ENCODE measurements at places on chromosomes 6 and 20. TPM values are rescaled to one million over a fixed set of nuclear protein-coding genes. Genes with fewer than 3 reads are reported as not detected.

GRCh38 chr6:154510144-154510905, at the start of gene CNKSR3:
TSS of gene CNKSR3 (minus strand) at chr6:154510685. CDS start at chr6:154510114, 571 bp downstream.
- H3K4me1 ChIP-seq: peaks cover 56% of the 10 kb centered on the region
- H3K36me3 ChIP-seq: no peaks in the 10 kb centered on the region
- H3K4me3 ChIP-seq: peak within 1 kb of the TSS; percentile 88
- DNase-seq: peak; percentile 95
- H3K27ac ChIP-seq: peak within 1 kb of the TSS; percentile 96
- no peaks in the 10 kb centered on the region for H3K27me3 ChIP-seq

Gene OR12D1
- not detected for total RNA-seq

- no peak overlapping the region for H3K4me3 ChIP-seq
- no peaks in the 10 kb centered on the region for H3K36me3 ChIP-seq
- no peak overlapping the region for H3K27ac ChIP-seq
- H3K27me3 ChIP-seq: no peaks in the 10 kb centered on the region
- no peak for DNase-seq
These were observed 211.8 kb downstream of the PLCB4 start for GRCh38 chr20:9280666-9281065.

Gene MRPS18A
- total RNA-seq: 16.9 TPM

GRCh38 chr6:66662721-66663507, 955.9 kb upstream of the EYS start:
- no peak overlapping the region for H3K27ac ChIP-seq
- no peak for DNase-seq

DNA sequence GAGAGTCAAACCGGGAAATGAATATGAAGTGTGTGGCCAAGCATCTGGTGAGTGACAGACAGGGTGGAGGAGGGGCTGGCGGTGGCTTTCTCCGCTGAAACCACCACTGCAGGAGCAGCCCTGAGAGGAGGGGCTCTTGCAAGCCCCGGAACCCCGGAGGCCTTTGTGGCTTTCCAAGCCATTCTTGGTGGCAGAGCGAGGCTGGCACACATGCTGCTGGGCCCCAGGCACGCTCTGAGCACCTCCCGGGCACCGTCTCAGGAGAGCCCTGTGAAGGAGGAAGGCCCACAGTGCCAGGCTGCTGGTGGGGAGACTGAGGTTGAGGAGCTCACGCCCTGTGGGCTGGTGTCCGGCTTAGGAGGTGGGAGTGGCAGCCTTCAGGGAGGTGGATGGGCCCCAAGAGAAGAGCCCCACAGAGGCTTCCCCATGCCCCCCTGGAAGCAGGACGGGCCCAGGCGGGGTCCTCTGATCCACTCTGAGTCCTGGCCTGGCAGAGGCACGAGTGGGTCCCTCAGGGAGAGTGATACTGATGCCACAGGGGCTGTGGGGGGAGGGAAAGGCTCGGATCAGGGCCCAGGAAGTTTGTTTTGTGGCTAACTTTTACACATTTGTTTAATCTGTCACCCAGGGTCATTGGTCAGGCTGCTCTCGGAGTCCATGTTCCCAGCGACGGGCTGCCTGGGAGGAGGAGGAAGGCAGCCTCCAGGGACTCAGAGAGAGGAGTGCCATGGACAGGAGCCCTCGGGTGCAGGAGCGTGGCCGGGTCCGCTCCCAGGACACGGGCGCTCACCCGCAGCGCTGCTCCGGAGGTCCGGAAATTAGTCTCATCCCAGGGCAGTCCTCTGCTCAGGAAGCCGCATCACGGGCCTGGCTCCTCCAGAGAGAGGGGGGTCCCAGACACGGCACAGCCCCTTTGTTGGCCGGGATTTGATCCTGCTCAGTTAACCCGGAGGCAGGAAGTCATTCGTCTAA, 170.7 kb downstream of the ERMARD start:
- no peaks in the 10 kb centered on the region for H3K36me3 ChIP-seq
- no peaks in the 10 kb centered on the region for H3K27me3 ChIP-seq
- H3K4me1 ChIP-seq: peaks cover 11% of the 10 kb centered on the region
- DNase-seq: no peak
- no peak overlapping the region for H3K27ac ChIP-seq

GRCh38 chr20:25283221-25283951, 35.5 kb downstream of the PYGB start:
- no peak overlapping the region for H3K27ac ChIP-seq
- peaks cover 8% of the 10 kb centered on the region for H3K4me1 ChIP-seq
- H3K4me3 ChIP-seq: no peak overlapping the region
- peaks cover 6% of the 10 kb centered on the region for H3K36me3 ChIP-seq
- peak; percentile 9 for DNase-seq

Gene DST
- total RNA-seq: 117 TPM

Gene CST7
- total RNA-seq: 1.8 TPM

DNA sequence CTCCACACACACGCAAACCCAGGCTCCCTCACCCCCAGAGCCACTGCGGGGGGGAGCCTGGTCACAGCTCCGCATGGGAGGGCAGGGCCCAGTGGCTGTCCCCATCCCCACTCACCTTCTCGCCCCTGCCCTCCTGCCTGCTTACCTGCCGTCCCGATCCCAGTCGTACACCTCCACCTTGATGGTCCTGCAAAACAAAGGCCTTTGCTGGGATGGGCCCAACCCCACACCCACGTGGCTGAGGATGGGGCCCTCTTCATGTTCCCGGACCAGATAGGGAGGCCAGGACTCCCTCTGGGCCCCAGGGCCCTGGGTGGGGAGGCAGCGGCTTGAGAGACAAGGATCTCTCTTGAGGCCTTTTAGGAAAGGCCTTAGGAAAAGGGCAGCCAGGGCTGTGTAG, 67.6 kb downstream of the RAB44 start:
- no peak overlapping the region for H3K27ac ChIP-seq
- no peak overlapping the region for H3K4me3 ChIP-seq
- no peak for DNase-seq
- H3K36me3 ChIP-seq: no peaks in the 10 kb centered on the region
- H3K27me3 ChIP-seq: no peaks in the 10 kb centered on the region

GRCh38 chr6:155313602-155314091, 637 bp downstream of the TFB1M start:
- peak overlapping the region; percentile 82 for H3K27ac ChIP-seq
- DNase-seq: peak; percentile 13
- no peaks in the 10 kb centered on the region for H3K36me3 ChIP-seq
- H3K4me1 ChIP-seq: peaks cover 15% of the 10 kb centered on the region
- peak overlapping the region; percentile 94 for H3K4me3 ChIP-seq
- H3K27me3 ChIP-seq: no peaks in the 10 kb centered on the region

DNA sequence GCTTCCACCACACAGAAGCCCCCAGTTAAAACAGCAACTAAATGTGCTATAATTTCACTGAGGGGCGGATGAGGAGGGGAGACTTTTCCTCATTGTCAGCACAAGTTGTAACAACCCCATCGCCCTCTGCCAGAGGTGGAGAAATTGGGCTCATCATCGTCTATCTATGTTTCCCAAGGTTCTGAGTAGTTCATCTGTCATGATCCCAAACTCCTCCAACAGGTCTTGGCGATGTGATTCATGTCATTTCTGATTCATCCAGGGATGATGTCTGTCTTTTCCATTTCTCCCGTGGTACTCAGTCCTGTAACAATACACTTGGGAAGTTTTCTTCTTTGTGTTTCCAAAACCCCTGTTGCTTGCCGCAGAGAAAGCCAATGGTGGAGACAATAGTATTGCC, 51.0 kb downstream of the TFAP2A start:
- H3K27ac ChIP-seq: no peak overlapping the region
- no peaks in the 10 kb centered on the region for H3K27me3 ChIP-seq
- no peak for DNase-seq
- no peaks in the 10 kb centered on the region for H3K4me1 ChIP-seq
- H3K36me3 ChIP-seq: no peaks in the 10 kb centered on the region

Gene RRBP1
- 511 TPM for total RNA-seq

Gene RSPO4
- total RNA-seq: not detected

GRCh38 chr6:22926790-22927354, 357.5 kb downstream of the HDGFL1 start:
- no peak for DNase-seq
- no peak overlapping the region for H3K27ac ChIP-seq
- H3K4me3 ChIP-seq: no peak overlapping the region
- H3K4me1 ChIP-seq: no peaks in the 10 kb centered on the region
- H3K27me3 ChIP-seq: no peaks in the 10 kb centered on the region

DNA sequence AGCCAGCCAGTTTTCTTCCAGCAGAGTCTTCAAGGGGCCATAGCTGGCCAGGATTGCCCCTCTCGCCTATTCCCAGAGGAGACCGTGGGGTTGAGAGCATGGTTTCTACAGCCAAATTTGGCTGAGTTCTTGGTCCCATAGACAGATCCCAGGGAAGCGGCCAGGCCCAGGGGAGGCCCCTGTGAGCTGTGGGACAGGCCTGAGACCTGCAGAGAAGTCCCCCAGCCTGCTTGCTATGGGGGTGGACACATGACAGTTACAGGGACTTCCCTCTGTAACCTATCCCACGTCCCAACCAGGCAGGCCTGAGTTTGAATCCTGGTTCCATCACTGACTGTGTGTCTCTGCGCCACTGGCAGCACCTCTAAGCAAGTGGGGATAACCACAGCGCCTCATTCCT, 2.6 kb downstream of the TCF15 start:
- H3K27ac ChIP-seq: no peak overlapping the region
- peaks cover 5% of the 10 kb centered on the region for H3K4me1 ChIP-seq
- H3K36me3 ChIP-seq: no peaks in the 10 kb centered on the region
- no peak for DNase-seq
- no peaks in the 10 kb centered on the region for H3K27me3 ChIP-seq

- H3K27me3 ChIP-seq: no peaks in the 10 kb centered on the region
- no peak overlapping the region for H3K4me3 ChIP-seq
- H3K27ac ChIP-seq: no peak overlapping the region
- H3K36me3 ChIP-seq: peaks cover 2% of the 10 kb centered on the region
These were observed 24.3 kb downstream of the RBL1 start for GRCh38 chr20:37071481-37071911.

- H3K27me3 ChIP-seq: no peaks in the 10 kb centered on the region
- H3K4me1 ChIP-seq: peaks cover 29% of the 10 kb centered on the region
- no peak for DNase-seq
- H3K36me3 ChIP-seq: peaks cover 10% of the 10 kb centered on the region
These were observed 23.2 kb downstream of the DIDO1 start for GRCh38 chr20:62902926-62903615.

GRCh38 chr6:101608703-101609102, 215.2 kb downstream of the GRIK2 start:
- no peaks in the 10 kb centered on the region for H3K36me3 ChIP-seq
- H3K4me1 ChIP-seq: no peaks in the 10 kb centered on the region
- no peak for DNase-seq
- no peaks in the 10 kb centered on the region for H3K27me3 ChIP-seq
- no peak overlapping the region for H3K27ac ChIP-seq
- H3K4me3 ChIP-seq: no peak overlapping the region

Gene PERP
- total RNA-seq: 16.5 TPM

GRCh38 chr6:39769012-39769411, 23.2 kb upstream of the DAAM2 start:
- H3K4me3 ChIP-seq: no peak overlapping the region
- H3K27ac ChIP-seq: no peak overlapping the region
- no peak for DNase-seq
- H3K4me1 ChIP-seq: no peaks in the 10 kb centered on the region

GRCh38 chr20:13111249-13111911, 102.6 kb downstream of the SPTLC3 start:
- H3K4me3 ChIP-seq: no peak overlapping the region
- peak; percentile 30 for DNase-seq
- peaks cover 11% of the 10 kb centered on the region for H3K4me1 ChIP-seq
- no peaks in the 10 kb centered on the region for H3K27me3 ChIP-seq
- no peaks in the 10 kb centered on the region for H3K36me3 ChIP-seq
- no peak overlapping the region for H3K27ac ChIP-seq

GRCh38 chr6:162260027-162260426, 467.5 kb downstream of the PRKN start:
- no peaks in the 10 kb centered on the region for H3K27me3 ChIP-seq
- no peaks in the 10 kb centered on the region for H3K4me1 ChIP-seq
- H3K36me3 ChIP-seq: no peaks in the 10 kb centered on the region
- no peak for DNase-seq
- H3K27ac ChIP-seq: no peak overlapping the region

DNA sequence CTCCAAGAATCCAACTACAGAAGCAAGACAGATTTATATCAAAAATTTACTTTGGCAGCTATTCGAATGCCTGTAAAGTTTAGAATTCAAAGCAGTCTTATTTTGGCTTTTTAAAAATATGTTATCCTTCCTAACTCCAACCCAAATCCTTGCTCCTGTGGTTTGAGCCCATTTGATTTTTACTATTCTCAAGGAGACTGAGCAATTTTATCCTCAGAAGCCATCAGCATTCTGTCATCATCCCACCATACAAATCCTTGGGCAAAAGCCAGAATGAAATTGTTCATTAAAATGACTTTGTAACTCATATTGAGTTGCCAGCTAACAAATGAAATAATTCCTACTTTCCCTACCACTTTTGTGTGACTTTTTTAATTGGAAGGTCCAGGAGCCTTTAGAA, 392.8 kb downstream of the ADGRB3 start:
- no peaks in the 10 kb centered on the region for H3K36me3 ChIP-seq
- H3K27ac ChIP-seq: no peak overlapping the region
- H3K27me3 ChIP-seq: no peaks in the 10 kb centered on the region
- H3K4me3 ChIP-seq: no peak overlapping the region
- no peak for DNase-seq
- no peaks in the 10 kb centered on the region for H3K4me1 ChIP-seq

DNA sequence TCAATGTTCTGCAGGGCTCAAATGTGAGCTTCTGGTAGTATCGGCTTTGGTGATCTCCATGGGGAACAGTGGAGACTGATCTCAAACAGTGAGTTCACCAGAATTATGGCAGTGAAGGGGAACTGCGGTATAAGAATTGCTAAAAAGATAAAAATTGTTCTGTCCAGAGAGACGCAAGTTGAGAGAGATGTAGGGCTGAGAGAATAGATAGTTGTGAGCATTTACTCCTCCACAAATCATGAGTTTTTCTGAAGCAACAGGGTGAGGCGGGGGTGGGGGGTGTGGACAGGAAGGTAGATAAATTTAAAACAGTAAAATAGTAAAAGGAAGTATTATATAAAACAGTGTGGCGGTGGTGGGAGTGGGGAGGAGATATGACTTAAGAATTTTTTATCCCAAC, 98.6 kb upstream of the NEDD9 start:
- H3K27ac ChIP-seq: no peak overlapping the region
- peaks cover 10% of the 10 kb centered on the region for H3K4me1 ChIP-seq
- DNase-seq: no peak

- no peak overlapping the region for H3K27ac ChIP-seq
- peaks cover 2% of the 10 kb centered on the region for H3K36me3 ChIP-seq
- no peaks in the 10 kb centered on the region for H3K27me3 ChIP-seq
These were observed 38.2 kb downstream of the NOL7 start for GRCh38 chr6:13653296-13653695.

Gene GMNN
- total RNA-seq: 39.2 TPM

Gene SUMO4
- not detected for total RNA-seq

GRCh38 chr6:131755597-131755996, 44.8 kb upstream of the CTAGE9 start:
- no peak overlapping the region for H3K27ac ChIP-seq
- DNase-seq: no peak
- H3K4me1 ChIP-seq: no peaks in the 10 kb centered on the region
- H3K4me3 ChIP-seq: no peak overlapping the region
- no peaks in the 10 kb centered on the region for H3K27me3 ChIP-seq
- H3K36me3 ChIP-seq: no peaks in the 10 kb centered on the region
